Chondrocyte (in vitro differentiated cells): ENCODE measurements at places on chromosomes 16 and 17. TPM values are rescaled to one million over a fixed set of nuclear protein-coding genes. Genes with fewer than 3 reads are reported as not detected.

- DNase-seq, result peak; percentile 56
These were observed 14.0 kb downstream of the CCR7 start for GRCh38 chr17:40551091-40551878.

DNA sequence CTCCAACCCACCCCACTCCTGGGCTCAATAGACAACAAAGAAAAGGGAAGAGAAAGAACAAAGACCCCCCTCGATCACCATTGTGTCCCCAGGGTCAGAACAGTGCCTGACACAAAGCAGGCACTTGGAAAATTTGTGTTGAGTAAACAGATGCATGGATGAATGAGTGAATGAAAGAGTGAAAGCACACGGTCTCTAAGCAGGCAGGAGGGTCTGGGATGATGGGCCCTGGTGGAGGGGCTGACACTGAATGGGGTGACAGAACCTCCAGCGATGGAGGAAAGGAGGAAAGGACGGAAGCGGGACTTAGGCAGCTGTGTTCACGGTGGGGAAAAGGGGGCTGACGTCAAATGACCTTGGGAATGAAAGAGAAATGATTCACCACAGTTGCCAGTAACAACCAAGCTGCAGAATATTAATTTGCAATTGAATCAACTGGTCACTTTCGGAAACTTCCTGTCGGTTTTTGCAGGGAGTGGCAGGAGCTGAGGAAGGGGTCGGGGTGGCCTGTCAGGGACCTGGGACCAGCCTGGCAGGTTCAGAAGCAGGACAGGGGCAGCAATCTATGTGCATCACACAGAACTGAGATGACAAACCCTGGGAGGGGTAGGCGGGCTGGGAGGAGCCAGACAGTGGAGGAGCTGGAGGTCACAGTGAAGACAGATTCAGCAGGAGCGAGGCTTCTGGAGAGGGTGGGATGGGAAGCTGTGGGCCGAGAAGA lies 6.7 kb upstream of the GAST start:
- no peak for DNase-seq

DNA sequence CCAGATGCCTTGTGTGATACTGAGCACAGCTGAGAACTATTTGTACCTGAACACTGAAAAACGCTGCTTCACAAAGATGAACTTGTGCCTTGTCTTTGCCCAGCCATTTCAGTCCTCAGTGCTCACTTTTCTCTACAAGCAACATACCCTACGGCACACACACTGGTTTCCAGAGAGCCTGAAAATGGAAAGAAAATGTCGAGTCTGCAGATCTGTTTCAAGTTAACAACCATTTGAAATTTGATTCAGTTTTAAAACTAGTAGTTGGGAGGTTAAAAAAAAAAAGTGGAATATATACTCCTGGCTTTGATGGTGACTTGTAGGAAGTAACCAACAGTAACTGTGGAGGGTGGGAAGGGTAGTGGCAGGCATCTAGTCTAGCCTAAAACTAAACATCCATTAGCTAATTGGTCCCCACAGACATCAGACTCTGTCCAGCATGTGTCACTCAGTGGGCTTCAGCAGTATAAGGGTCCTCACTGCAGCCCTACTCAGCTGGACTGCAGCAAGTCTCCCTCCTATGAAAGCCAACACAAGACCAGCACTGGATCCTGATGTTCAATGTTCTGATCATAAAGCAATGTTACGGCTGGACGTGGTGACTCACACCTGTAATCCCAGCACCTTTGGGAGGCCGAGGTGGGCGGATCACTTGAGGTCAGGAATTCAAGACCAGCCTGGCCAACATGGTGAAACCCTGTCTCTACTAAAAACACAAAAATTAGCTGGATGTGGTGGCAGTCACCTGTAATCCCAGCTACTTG lies 27.1 kb downstream of the ERN1 start:
- DNase-seq, result no peak

DNA sequence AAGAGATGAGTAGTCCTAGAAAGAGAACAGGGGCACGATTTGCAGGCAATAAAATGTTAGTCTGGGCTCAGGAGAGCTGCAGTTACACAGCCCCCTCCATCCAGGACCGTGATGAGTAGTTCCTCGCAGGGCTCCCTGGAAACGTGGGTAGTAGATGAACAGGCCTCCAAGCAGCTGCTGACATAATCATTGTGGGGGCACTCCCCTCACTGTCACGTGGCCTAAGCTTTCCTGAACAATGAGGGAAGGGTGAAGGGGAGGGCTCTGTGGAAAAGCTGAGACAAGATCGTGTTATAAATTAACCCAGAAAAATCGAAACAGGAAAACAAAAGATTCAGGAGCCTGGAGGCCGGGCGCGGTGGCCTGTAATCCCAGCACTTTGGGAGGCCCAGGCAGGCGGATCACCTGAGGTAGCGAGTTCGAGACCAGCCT lies 1.3 kb upstream of the PER1 start:
- DNase-seq, result no peak

DNA sequence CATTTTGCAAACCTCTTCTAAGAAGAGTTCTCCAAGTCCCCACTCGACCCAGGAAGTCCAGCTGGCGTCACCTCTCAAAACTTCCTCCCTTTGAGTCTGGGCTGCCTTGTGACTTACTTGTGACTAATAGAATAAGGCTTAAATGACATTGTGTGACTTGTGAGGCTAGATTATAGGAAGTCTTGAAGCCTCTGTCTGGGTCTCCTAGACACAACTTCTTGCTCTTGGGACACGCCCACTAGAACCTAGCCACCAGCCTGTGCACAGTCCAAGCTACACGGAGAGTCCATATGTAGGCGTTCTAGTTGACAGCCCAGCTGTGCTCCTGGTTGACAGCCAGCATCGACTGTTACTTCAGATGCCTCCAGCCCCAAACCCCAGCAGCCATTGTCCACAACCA lies 66.7 kb upstream of the TANC2 start:
- DNase-seq, result no peak

Gene ABI3
- not detected in 3 replicates for total RNA-seq

DNA sequence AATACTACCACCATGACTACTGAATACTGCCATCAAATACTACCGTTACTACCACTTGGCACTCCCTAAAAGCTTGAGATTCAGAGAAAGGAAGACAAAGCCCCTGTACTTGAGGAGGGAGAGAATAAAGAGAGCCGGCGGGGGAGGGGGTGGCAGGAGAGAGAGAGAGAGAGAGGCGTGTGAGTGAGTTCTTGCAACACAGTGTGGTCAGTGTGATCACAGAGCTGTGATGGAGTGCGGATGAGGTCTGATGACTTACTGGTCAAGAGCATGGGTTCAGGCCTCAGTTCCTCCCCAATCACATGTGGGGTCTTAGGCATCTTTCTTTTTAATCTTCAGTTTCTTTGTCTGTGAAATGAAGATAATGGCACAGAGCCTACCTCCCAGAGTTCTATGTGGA lies 19.2 kb downstream of the PRKCB start:
- no peak for DNase-seq

Gene TNFRSF17
- not detected in 3 replicates for total RNA-seq

GRCh38 chr17:7018331-7018964 lies 4.4 kb upstream of the BCL6B start:
- DNase-seq, result no peak

Gene SYT17
- total RNA-seq, result 0.46 to 0.97 TPM (median 0.60 TPM) in 3 replicates

DNA sequence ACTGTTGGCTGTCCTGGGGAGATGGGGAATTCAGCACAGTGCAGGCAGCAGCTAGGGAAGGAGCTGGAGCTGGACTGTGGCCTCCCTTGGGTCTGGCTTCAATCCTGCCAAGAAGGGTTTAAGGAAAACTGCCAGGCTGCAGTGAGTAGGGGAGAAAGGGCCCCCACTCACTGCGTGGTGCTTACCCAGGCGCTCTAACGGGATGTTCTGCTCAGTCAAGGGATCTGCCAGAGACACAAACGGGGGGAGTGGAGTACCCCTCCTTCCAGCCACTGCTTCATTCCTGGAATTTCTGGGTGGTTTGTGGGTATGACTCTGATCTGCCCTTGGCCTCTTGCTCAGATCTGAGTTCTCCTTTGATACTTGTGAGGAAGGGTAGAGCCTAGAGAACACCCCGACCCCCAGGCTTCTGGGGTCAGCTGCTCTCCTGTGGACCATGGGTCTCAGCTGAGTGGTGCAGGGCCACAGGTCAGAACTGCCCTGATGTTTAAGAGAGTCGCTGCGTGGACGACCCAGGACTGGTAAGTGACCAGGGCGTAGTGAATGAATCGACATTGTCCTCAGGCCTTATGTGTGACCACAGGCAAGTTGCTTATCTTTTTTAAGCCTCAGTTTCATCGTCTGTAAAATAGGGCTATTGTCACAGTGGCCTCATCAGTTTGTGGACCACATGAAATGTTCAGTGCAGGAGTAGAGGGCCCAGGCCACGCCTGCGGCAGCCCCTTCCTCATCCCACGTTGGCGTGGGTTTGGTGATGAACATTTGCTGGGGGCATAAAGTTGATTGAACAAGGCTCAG lies 9.6 kb downstream of the CRISPLD2 start:
- no peak for DNase-seq

Gene FOXF1
- total RNA-seq, result not detected in 3 replicates

DNA sequence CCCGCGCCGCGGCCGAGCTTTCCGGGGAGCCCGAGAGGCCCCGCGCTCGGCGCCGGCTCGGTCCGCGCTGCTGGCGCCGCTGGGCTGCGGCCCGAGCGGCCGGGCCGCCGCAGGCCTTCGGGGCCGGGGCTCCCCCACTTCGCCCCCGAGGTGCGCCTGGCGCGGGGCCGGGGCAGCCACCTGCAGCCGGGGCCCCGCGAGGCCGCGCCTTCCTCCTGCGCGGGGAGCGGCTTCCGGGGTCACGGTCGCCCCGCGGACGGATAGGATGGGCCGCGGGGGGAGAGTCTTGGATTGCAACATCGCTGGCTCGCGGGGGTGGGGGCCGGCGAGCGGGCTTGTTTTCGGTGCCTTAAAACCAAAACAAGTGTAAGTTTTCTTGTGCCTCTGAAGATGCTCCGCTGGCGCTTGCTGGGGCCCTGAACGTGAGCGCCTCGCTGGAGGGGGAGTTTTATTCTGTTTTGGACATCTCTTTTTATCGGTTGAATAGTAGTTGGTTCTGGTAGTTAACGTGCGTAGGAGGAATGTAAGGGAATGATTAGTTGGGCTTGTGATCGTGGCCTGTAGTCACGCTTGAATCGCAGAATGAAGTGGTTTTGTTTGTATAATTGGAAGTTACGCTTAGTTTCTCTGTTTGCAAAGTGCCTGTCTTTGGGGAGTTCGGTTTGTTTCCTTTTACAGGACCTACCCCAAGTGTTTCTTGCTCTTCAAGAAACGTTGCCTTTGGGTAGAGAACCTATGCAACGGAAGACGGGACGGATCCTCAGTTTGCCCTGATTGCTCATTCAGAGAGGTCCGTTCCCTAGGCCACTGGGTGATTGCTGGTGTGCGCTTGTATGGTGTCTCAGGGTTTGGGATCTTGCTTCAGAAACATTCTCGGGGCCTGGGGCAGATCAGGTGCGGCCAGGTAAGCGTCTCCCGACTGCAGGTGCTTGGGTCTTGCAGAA lies 724 bp downstream of the UBE2I start:
- DNase-seq, result no peak

GRCh38 chr16:85146922-85147651 lies 34.8 kb upstream of the CIBAR2 start:
- DNase-seq, result no peak

Gene NETO2
- 9.0 to 10.2 TPM (median 10.1 TPM) in 3 replicates for total RNA-seq

Gene SLC12A3
- not detected in 3 replicates for total RNA-seq
